Stimulated activated CD4-positive, alpha-beta T cell treated with anti-CD3 and anti-CD28 coated beads, Interleukin-12 subunit alpha, Interleukin-12 subunit beta, amount 100 ng/mL, for 48 hours (primary cell): ENCODE measurements at places on chromosomes 4 and X.
A peak's percentile ranks its signal among the peaks of the same experiment; 100 is the strongest.

DNA sequence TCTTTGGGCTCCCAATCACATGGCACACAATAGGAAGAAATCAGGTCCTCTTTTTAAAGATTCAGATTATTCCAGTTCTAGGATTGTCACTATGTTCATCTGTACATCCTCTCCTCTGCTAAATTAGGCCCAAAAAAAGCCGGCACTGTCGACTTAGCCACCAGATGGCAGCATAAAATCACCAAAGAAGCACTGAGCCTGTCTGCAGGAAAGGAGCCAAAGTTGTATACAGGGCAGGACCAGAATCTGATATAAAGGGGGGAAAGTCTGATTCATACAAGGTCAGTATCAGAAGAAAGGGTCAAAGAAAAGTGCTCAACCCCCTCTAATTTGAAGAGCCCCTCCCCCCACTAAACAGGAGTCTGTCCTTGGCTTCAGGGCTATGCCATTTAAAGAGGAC, 292.5 kb downstream of the CHIC1 start:
- DNase-seq, result peak; percentile 79

GRCh38 chr4:180148737-180149136, 2094.5 kb upstream of the TENM3 start:
- DNase-seq, result no peak

- no peak for DNase-seq
Observed at GRCh38 chr4:77651820-77652219, 46.2 kb downstream of the CXCL13 start.

DNA sequence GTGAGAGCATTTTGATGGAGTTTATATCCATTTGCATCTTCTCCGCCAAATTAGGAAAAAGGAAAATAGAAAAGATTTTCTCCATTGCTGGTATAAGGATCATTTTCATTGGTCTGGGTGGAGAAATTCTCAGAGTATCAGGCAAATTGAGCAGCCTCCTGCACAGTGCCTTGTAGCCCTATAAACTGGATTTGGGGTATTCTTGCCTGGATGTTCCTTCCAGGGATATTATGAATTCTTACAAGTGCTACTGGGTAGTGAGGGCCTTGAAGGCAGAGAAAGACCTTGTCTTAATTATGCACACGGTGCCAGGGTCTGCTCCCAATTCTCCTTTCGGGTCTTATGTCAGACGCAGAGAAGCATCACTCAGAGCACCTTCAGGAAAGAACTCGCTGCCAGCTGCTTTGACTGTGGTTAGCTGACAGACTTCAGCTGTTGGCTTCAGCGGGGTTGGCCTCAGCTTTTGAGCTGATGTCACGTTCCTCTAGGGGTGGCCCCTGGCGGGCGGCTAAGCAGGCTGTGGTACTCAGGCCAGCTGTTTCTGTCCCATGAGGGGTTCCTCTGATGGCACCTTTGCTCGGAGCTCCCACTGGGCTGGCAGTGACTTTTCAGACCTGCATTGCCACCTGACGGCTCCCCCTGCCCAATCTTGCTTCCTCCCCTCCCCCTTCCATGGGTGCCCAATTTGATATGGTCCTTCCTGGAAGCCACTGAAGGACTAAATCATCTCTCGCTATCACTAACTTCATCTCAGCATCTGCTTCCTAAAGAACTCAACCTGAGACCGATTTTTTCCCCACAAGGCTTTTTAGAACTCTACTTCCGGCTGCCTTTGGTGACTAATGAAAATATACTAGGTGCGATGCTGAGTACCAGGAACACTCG, 519.5 kb downstream of the BCOR start:
- DNase-seq, result peak; percentile 42

GRCh38 chr4:106806158-106806797, 229.8 kb downstream of the DKK2 start:
- no peak for DNase-seq

DNA sequence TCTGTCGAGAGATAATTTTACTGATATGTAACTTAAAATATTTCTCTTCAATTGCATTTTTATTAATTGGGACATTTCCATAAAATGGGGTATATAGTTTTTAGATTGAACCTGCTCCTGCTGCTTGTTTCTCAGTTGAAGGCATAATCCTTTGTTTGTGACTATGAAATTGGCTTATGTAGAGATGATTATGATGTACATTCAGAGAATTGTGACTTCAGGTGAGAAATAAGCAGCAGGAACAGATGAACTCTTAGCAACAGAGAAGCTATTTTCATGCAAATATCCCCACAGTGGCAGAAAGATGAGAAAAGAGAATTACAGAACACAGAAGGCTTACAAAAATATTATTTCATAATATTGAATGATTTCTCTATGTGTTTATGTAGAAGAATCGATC, 1499.5 kb upstream of the ADGRL3 start:
- DNase-seq, result no peak

DNA sequence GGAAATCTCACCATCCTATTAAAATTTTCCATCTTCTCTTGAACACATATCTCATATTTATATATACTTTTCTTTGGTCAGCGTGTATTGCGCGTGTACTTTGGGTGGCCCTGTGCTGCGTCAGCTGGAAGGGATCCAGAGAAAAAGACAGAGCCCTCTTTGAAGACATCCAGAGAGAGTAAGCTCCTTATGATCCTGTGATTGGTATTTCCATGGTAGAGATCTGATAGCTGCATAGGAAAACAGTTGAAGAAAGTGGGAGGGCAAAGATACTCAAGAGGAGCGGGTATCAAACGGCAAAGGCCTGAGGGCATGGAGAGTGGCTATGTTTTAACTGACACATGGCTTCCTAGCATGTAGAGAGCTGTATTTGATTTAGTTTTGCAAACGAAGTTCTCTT, 4.4 kb upstream of the HPGD start:
- DNase-seq, result no peak

DNA sequence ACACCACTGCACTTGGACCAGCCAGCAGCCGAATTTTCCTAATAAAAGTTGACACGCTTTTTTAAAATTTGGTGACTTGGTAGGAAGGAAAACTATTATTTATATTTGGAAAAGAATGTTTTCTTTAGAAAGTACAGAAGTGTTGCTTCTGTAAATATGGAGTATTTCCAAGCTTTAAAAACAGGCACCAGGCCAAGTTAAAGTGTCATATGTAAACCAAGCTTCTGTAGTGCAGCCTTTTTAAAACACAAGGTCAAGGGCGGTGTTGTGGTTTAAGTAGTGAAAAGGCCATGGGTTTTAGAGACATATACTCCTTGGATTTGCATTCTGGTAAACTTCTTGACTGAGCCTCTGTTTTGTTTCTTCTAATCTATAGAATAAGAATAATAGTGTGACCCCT, 62.7 kb downstream of the TRIM2 start:
- no peak for DNase-seq

GRCh38 chr4:9944431-9945425, 76.6 kb downstream of the SLC2A9 start:
- no peak for DNase-seq

DNA sequence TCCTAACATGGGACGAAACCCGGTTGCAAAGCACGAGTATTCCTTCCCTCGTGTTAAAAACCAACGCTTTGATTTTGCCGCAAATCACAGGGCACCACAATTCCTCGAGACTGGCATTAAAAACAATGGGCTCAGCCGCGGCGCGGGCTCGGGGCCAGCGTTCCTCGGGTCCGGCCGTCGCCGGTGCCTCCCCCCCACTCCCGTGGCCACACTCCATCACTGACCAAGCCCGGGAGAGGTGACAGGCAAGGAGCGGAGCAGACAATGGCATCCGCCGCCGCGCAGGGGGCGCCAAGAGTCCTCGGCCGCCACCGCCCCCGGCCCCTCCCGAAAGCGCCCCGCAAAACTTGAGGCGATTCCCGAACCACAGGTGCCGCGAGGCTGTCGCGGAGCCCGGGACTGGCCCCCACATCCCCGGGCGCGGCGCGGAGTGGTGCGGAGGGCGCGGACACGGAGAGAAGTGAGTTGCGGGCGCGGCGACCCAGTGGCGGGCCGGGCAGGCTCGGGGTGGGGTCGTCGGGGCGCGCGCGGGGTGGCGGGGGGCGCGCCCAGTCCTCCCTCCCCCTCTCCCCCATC, 445 bp downstream of the AP1S2 start:
- DNase-seq, result peak; percentile 6

DNA sequence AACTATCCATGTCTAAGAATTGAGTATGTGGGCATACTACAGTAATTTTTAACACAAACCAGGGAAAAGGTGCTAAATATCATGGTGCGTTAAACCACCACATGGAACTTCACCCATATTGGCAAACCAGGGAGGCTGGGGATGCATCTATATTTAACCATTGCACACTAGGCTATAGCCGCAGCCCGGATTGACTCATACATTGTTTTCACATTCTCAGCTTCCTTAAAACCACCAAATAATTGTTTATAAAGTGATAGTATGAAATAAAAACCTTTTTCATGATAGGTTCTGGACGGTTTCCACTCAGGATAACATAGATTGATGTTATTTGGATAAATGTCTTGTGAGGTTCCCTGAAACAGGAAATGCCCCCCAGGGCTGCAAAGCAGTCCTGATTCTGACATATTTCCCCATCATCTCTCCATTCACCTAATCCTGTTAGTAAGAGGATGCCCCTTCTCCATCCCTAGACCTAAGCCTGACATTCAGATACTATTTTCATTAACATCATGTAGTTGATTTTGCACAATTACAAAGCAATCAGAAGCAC, 7.9 kb downstream of the COL25A1 start:
- DNase-seq, result no peak

DNA sequence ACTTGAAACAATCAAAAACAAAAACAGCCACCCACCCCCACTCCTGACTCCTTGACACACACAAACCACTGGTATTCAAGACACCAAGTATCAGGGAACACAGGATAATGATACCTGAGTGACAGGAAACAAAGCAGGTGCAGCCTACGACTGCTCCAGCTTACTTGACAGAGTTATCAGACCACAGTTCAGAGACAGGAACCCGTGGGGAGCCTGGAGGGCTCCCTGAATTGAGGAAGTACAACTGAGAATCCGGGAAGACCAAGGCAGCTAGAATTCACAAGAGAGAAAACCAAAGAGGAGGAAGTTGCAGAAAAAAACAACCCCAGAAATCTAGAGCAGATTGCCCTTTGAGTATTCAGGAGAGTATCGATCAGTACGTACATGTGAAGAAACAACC, 20.5 kb downstream of the COMMD8 start:
- DNase-seq, result no peak

GRCh38 chr4:56142088-56142487, 193.3 kb downstream of the CEP135 start:
- DNase-seq, result no peak

GRCh38 chr4:156756118-156756517, 215.5 kb downstream of the PDGFC start:
- DNase-seq, result no peak

GRCh38 chr4:113435893-113436292, 325.6 kb downstream of the CAMK2D start:
- DNase-seq, result no peak

- DNase-seq, result no peak
Observed at GRCh38 chr4:52946855-52947254, 84.7 kb downstream of the RASL11B start.

- DNase-seq, result no peak
Observed at GRCh38 chr4:7383266-7383665, 51.5 kb downstream of the PSAPL1 start.

GRCh38 chrX:19684311-19684710, 169.0 kb upstream of the MAP3K15 start:
- no peak for DNase-seq

GRCh38 chr4:21802406-21802805, 146.2 kb downstream of the KCNIP4 start:
- no peak for DNase-seq

- no peak for DNase-seq
Observed at GRCh38 chr4:154564311-154564710, 1.5 kb downstream of the FGB start.

GRCh38 chr4:167973513-167973912, 118.8 kb upstream of the ANXA10 start:
- no peak for DNase-seq

DNA sequence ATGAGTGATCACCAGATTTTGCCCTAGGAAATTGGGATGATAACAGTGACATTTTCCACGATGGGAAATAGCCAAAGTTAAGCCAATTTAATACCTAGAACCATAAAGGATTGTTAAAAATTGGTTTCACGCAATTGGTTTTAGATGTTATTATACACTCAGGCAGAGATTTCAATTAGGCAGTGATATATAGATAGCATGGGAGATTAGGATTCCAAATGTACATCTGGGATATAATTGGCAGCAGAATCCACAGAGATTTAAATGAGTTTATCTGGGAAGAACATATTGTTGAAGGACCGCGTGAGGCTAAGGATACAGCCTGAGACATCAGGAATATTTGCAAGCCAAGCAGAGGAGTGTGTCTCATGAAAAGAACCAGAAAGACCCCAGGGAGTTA, 351.6 kb downstream of the GPM6A start:
- DNase-seq, result no peak

- no peak for DNase-seq
Observed at GRCh38 chr4:172721659-172722058, 447.0 kb upstream of the GALNT7 start.

DNA sequence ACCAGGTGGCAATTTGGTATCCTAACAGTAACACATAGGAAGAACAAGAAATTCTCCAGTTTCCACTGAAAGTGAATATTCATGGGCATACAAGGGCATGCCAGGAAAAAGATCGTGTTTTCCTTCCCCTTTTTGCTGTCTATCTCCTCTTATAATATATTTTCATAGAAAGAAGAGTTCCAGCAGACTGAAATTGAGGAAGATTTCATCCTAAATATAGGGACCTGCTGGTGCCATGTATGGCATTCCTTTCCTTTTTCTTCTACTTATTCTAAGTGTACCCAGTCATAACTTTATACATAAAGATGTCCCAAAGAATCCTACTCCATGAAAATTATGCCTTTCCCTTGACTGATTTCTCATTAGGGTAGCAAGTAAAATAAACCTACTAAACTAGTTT, 40.8 kb upstream of the KCNIP4 start:
- no peak for DNase-seq

DNA sequence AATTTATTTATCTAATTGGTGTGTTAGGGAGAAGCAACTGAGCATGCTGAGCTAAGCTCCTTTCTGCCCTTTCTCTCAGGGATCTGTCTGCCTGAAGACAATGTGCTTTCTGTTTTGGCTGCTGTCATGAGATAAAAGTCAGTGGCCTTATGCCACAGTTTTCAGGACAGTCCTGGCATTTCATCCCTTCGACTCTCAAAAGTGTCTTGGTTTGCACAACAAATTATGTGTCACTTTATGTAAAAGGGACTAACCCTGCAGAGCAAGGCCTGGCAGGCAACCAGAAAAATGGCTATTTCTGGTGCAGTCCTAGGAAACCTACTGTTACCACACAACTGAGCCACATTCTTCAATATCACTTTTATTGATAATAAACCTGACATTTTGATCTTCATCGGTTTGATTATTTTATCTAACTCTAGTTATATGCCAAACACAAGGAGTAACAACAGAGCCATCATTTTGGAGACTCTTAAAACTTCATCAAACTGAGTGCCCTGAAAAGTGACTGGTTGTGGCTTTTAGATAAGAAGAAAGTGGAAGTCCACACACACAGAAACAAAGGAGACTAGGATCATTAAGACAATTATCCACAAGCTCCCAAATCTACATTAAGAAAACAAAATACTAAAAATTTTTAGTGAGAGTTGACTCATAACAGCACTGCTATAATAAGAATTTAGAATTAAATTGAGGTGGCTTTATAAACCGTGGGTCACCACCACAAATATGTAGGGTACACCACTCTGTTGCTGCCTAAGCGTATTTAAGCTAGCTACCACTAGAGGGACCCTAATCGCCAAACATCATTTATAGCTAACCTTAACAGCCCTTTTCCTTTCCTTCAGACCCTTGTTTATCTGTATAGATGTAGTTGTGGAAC, 95.9 kb upstream of the PTPN13 start:
- DNase-seq, result peak; percentile 14
